Thymus (tissue), 14 donors: ENCODE measurements at places on chromosomes 12 and 14. TPM values are rescaled to one million over a fixed set of nuclear protein-coding genes. Genes with fewer than 3 reads are reported as not detected.
A peak's percentile ranks its signal among the peaks of the same experiment; 100 is the strongest.

OTX2 gene
- polyA plus RNA-seq = 0.11 TPM

MDM2 gene
- polyA plus RNA-seq = 121 TPM

SDR9C7 gene
- 2.3 TPM for polyA plus RNA-seq

TRHDE gene
- polyA plus RNA-seq = 0.18 TPM

IKZF4 gene
- 2.7 TPM for polyA plus RNA-seq

- no peaks in the 10 kb centered on the region for H3K36me3 ChIP-seq
- no peaks in the 10 kb centered on the region for H3K4me1 ChIP-seq
- no peak overlapping the region for H3K27ac ChIP-seq
- no peak for DNase-seq
These were observed 151.3 kb upstream of the DCN start for GRCh38 chr12:91333966-91334365.

- no peaks in the 10 kb centered on the region for H3K36me3 ChIP-seq
- no peaks in the 10 kb centered on the region for H3K4me1 ChIP-seq
- H3K27ac ChIP-seq = no peak overlapping the region
These were observed 16.2 kb downstream of the OTX2 start for GRCh38 chr14:56794088-56794556.

DNA sequence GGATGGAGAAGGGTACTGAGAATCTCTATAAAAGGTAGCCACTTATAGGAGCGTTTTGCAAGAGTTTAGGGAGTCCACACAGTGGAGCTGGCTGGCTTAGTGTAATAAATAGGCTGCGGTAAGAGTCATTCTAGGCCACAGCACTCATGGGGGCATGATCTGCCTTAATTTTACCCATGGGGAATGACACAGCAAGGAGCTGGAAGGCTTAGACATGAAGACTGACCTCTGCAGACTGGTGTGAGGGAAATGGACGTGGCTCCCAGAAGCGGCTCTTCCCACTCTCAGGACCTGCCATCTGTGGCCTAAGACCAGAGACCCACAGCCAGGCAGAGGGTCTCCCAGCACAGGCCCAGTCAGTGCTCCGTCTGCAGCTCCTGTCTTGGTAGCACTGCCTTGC, 173.3 kb downstream of the PPM1H start:
- H3K4me3 ChIP-seq = no peak overlapping the region
- H3K4me1 ChIP-seq = peaks cover 3% of the 10 kb centered on the region
- DNase-seq = no peak
- no peak overlapping the region for H3K27ac ChIP-seq
- no peaks in the 10 kb centered on the region for H3K27me3 ChIP-seq
- no peaks in the 10 kb centered on the region for H3K36me3 ChIP-seq

GRCh38 chr12:110286623-110287022, 5.6 kb downstream of the ATP2A2 start:
- H3K36me3 ChIP-seq = peaks cover 17% of the 10 kb centered on the region
- H3K27me3 ChIP-seq = no peaks in the 10 kb centered on the region
- no peak overlapping the region for H3K4me3 ChIP-seq
- H3K27ac ChIP-seq = no peak overlapping the region
- H3K4me1 ChIP-seq = peaks cover 9% of the 10 kb centered on the region
- DNase-seq = no peak

- H3K27ac ChIP-seq = peak overlapping the region; percentile 83
- no peak overlapping the region for H3K4me3 ChIP-seq
- peak; percentile 69 for DNase-seq
- H3K27me3 ChIP-seq = no peaks in the 10 kb centered on the region
These were observed 51.1 kb downstream of the SLC38A1 start for GRCh38 chr12:46217541-46218321.

GRCh38 chr14:44767646-44768173, 194.0 kb downstream of the KLHL28 start:
- DNase-seq = no peak
- no peaks in the 10 kb centered on the region for H3K27me3 ChIP-seq
- H3K36me3 ChIP-seq = no peaks in the 10 kb centered on the region
- no peak overlapping the region for H3K27ac ChIP-seq
- H3K4me3 ChIP-seq = no peak overlapping the region

DNA sequence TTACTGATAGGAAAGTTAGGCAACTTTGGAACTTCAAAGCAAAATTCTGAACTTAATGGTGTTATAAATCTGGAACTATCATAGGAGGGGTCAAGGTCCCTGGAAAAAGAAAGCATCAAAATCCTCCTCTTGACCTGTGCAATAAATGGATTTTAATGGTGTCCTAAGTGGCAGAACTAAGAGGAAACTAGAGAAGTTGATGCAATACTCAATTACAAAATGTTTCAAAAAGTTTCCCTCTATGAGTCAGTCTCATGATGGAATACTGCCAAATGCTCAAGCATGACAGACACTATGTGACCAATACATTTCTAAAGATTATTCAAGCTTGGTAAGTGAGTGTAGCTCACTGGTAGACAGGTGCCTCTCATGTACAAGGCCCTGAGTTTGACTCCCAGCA, 47.7 kb upstream of the ERGIC2 start:
- no peaks in the 10 kb centered on the region for H3K36me3 ChIP-seq
- no peak overlapping the region for H3K27ac ChIP-seq
- no peaks in the 10 kb centered on the region for H3K4me1 ChIP-seq
- no peak for DNase-seq
- H3K4me3 ChIP-seq = no peak overlapping the region
- no peaks in the 10 kb centered on the region for H3K27me3 ChIP-seq

DNA sequence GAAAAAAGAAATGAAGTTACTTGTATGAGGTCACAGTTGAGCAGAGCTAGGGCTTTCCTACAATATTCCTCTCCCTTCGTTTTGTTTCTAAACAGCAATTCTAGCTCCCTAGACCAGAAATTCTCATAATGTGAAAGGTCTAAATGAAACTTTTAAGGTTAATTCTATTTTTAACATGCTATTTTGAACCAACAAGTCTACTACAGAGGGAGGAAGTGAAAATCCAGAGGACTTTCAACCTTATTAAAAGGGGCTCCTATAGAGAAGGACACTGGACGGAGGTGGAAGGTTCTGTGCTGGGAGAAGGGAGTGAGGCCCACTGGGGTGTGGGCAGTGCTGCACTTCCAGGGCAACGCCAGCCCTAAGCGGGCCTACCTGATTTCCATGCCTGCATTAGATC, 13.4 kb downstream of the GSG1 start:
- H3K4me3 ChIP-seq = no peak overlapping the region
- DNase-seq = no peak

GRCh38 chr14:65027127-65027799, 40.6 kb downstream of the FNTB start:
- DNase-seq = no peak
- H3K4me1 ChIP-seq = no peaks in the 10 kb centered on the region

- H3K36me3 ChIP-seq = no peaks in the 10 kb centered on the region
- peak; percentile 5 for DNase-seq
- H3K27ac ChIP-seq = no peak overlapping the region
- H3K27me3 ChIP-seq = peaks cover 94% of the 10 kb centered on the region
- peak overlapping the region; percentile 40 for H3K4me3 ChIP-seq
These were observed 367 bp downstream of the GALNT16 start for GRCh38 chr14:69260190-69260860.

- H3K4me3 ChIP-seq = no peak within 1 kb of the TSS
- no peaks in the 10 kb centered on the region for H3K36me3 ChIP-seq
- no peaks in the 10 kb centered on the region for H3K4me1 ChIP-seq
- no peak for DNase-seq
- no peaks in the 10 kb centered on the region for H3K27me3 ChIP-seq
These were observed at the start of gene PMCH for GRCh38 chr12:102197789-102198188. TSS of gene PMCH (minus strand) at chr12:102197833. CDS start at chr12:102197770, 63 bp downstream.

DNA sequence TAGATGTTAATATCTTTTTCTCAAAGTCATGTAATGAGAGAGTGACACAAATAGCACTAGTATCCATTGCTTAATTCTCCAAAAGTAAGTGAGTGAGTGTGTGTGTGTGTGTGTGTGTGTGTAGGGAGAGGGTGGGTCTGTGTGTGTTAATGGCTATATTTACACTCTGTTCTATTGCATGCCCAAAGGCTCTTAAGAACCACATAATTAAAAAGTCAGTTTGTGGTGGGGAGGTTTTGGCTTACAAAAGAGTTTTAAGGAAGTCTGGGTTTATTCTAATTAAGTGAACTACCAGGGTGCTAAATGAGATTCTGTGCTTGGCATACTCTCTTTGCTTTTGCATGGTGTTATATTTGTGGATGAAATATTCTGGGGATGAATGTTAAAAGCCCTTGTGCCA, 1897.6 kb upstream of the FLRT2 start:
- DNase-seq = no peak
- no peaks in the 10 kb centered on the region for H3K27me3 ChIP-seq
- no peak overlapping the region for H3K4me3 ChIP-seq
- no peaks in the 10 kb centered on the region for H3K4me1 ChIP-seq
- H3K27ac ChIP-seq = no peak overlapping the region
- no peaks in the 10 kb centered on the region for H3K36me3 ChIP-seq

- H3K27ac ChIP-seq = no peak overlapping the region
- no peak for DNase-seq
- no peak overlapping the region for H3K4me3 ChIP-seq
- H3K27me3 ChIP-seq = no peaks in the 10 kb centered on the region
- H3K4me1 ChIP-seq = no peaks in the 10 kb centered on the region
These were observed 23.5 kb upstream of the PTPRB start for GRCh38 chr12:70660620-70661219.
